ENCODE measurements at places on chromosomes 12 and 14. TPM values are rescaled to one million over a fixed set of nuclear protein-coding genes. Genes with fewer than 3 reads are reported as not detected.
A peak's percentile ranks its signal among the peaks of the same experiment; 100 is the strongest.

GRCh38 chr14:103393676-103394626 is 8.7 kb downstream of the MARK3 start:
- no peaks in the 10 kb centered on the region for H3K36me3 ChIP-seq
- H3K4me3 ChIP-seq = no peak overlapping the region
- DNase-seq = no peak
- H3K27me3 ChIP-seq = no peaks in the 10 kb centered on the region

GRCh38 chr14:84288781-84289180 is 1241.2 kb upstream of the FLRT2 start:
- no peaks in the 10 kb centered on the region for H3K27me3 ChIP-seq
- H3K4me3 ChIP-seq = no peak overlapping the region
- H3K36me3 ChIP-seq = no peaks in the 10 kb centered on the region
- no peak for DNase-seq

- peaks cover 15% of the 10 kb centered on the region for H3K36me3 ChIP-seq
- peak overlapping the region; percentile 98 for H3K4me3 ChIP-seq
- peak overlapping the region; percentile 93 for H3K27ac ChIP-seq
- H3K27me3 ChIP-seq = no peaks in the 10 kb centered on the region
- H3K4me1 ChIP-seq = peaks cover 49% of the 10 kb centered on the region
- DNase-seq = no peak
Measured at GRCh38 chr12:50112456-50113218, 601 bp downstream of the COX14 start.

- H3K4me3 ChIP-seq = no peak overlapping the region
- H3K27me3 ChIP-seq = no peaks in the 10 kb centered on the region
- H3K27ac ChIP-seq = no peak overlapping the region
- DNase-seq = no peak
- no peaks in the 10 kb centered on the region for H3K4me1 ChIP-seq
Measured at GRCh38 chr14:105275267-105275946, 25.4 kb downstream of the BRF1 start.

- H3K36me3 ChIP-seq = no peaks in the 10 kb centered on the region
- H3K27ac ChIP-seq = no peak overlapping the region
- H3K4me1 ChIP-seq = no peaks in the 10 kb centered on the region
- H3K4me3 ChIP-seq = no peak overlapping the region
- DNase-seq = no peak
- H3K27me3 ChIP-seq = no peaks in the 10 kb centered on the region
Measured at GRCh38 chr12:106288101-106288493, 14.4 kb upstream of the TCP11L2 start.

GRCh38 chr12:107607464-107608392 is 77.9 kb upstream of the PWP1 start:
- no peaks in the 10 kb centered on the region for H3K4me1 ChIP-seq
- no peak overlapping the region for H3K4me3 ChIP-seq
- DNase-seq = peak; percentile 69
- H3K36me3 ChIP-seq = no peaks in the 10 kb centered on the region
- no peak overlapping the region for H3K27ac ChIP-seq
- H3K27me3 ChIP-seq = no peaks in the 10 kb centered on the region

- no peaks in the 10 kb centered on the region for H3K36me3 ChIP-seq
- no peak for DNase-seq
- H3K27me3 ChIP-seq = no peaks in the 10 kb centered on the region
- H3K4me3 ChIP-seq = no peak overlapping the region
- no peak overlapping the region for H3K27ac ChIP-seq
- H3K4me1 ChIP-seq = no peaks in the 10 kb centered on the region
Measured at GRCh38 chr12:117090816-117091711, 8.2 kb downstream of the TESC start.

DNA sequence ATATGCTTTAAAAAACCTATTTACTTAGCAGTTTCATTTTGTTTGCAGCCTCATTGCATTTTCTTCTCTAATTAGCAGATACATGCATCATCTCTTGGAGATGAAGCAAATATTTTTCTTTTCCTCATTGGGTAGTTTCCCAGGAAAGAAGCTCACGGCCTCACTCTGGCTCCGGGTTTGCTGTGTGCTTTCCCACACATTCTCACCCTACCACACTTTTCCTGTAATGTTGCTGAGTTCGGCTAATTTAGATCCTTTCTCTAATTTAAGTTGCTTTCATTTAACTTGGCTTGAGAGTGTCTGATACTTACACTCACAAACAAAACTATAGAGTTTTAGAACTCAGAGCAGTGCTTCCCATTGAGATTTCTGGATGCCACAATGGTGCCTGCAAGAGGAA is 928.2 kb downstream of the NRXN3 start:
- no peak for DNase-seq
- H3K4me1 ChIP-seq = no peaks in the 10 kb centered on the region
- H3K27me3 ChIP-seq = no peaks in the 10 kb centered on the region
- no peak overlapping the region for H3K4me3 ChIP-seq
- H3K36me3 ChIP-seq = no peaks in the 10 kb centered on the region

- no peaks in the 10 kb centered on the region for H3K36me3 ChIP-seq
- no peak overlapping the region for H3K27ac ChIP-seq
- no peak for DNase-seq
- H3K4me1 ChIP-seq = no peaks in the 10 kb centered on the region
- peaks cover 4% of the 10 kb centered on the region for H3K27me3 ChIP-seq
Measured at GRCh38 chr12:67086116-67086515, 183.0 kb upstream of the CAND1 start.

The C12orf56 gene
- polyA plus RNA-seq = not detected

The TAS2R43 gene
- polyA plus RNA-seq = not detected

The TMEM253 gene
- polyA plus RNA-seq = not detected

The TAS2R42 gene
- polyA plus RNA-seq = not detected

The TAS2R46 gene
- not detected for polyA plus RNA-seq
